ENCODE measurements at places on chromosomes 6 and 20.

DNA sequence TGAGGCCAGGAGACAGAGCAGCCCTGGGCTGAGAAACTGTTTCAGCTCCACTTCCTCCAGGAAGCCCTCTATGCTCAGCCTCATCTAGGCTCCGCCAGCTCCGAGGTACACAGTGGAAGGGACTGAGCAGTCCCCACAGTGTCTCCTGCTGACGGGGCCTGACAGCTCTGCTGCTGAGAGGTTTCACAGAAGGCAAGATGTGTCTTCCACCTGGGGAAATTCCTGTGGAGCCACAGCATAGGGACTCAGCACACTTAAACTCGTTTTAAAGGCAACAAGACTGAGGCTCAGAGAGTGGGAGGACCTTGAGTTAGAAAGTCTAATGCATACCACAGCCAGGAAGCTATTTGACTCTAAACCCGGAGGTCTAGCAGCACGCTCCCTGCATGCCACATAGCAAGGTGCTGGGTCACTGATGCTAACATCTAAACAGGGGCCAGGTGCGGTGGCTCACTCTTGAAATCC lies 6.8 kb downstream of the ADA start:
- DNase-seq = no peak

DNA sequence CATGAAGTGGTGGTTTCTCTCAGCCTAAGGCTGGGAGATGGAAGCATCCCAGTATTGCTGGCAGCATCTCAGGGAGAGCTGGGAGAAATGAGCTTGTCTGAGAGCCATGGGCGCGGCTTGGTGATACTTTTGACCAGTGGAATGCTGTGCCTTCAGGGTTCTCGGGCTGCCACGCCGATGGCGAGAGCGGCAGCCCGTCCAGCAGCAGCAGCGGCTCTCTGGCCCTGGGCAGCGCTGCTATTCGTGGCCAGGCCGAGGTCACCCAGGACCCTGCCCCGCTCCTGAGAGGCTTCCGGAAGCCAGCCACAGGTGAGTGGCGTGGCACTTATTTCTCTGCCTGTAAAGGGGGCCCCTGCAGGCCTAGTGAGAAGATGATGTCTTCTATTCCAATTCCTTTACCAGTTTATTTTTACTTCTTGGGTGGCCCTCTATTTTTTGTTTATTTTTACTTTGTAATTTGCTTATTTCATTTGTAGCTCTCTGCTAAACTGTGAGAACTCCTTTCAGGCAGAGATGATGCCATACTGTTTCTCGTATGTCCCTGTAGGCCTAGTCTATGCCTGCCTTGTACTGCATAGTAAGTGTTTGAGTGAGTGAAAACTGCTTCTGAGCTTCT lies 71.7 kb downstream of the ASXL1 start:
- DNase-seq = no peak

GRCh38 chr20:62097881-62098407 lies 24.3 kb upstream of the LSM14B start:
- no peak for DNase-seq

GRCh38 chr20:52975029-52975732 lies 3.0 kb downstream of the TSHZ2 start:
- no peak for DNase-seq

GRCh38 chr20:50699688-50700087 lies 8.3 kb upstream of the RIPOR3 start:
- DNase-seq = no peak

DNA sequence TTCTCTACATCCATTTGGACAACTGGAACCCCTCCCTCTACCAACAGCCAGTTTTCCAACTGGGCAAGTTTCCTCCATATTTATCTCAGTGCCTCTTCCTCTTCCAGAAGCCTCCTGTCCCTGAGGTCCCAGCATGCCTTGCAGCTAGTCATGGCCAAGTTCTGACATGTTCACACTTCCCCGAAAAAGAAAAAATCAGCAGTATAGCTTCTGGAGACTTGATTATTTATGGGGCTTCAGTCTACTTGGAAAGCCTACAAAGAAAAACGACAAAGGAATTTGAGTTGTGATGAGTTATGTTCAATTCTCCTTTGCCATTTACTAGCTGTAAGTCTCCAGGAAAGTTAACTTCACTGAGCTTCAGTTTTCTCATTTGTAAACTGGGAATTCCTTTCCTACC lies 406.5 kb downstream of the MAFB start:
- DNase-seq = no peak

DNA sequence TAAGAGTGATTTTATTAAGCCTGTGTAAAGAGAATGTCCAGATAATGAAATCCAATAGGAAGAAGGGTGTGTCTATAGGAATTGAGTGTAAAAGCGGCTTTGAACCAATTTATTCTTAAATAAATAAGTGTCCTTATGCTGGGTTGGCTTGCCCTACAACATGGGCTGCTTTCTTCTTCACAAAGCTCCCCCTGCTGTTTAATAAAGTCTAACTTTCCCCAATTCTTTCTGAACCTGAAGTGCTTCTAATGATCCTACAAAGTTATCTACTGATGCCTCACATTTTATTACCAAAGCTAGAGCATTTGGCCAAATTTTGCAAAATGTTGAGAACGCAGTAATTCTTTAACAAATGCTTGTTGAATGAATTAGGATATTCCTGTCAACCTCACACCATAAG lies 36.3 kb upstream of the SIRT5 start:
- DNase-seq = no peak

- DNase-seq = no peak
These were observed 891 bp upstream of the GHRH start for GRCh38 chr20:37262505-37262904.

DNA sequence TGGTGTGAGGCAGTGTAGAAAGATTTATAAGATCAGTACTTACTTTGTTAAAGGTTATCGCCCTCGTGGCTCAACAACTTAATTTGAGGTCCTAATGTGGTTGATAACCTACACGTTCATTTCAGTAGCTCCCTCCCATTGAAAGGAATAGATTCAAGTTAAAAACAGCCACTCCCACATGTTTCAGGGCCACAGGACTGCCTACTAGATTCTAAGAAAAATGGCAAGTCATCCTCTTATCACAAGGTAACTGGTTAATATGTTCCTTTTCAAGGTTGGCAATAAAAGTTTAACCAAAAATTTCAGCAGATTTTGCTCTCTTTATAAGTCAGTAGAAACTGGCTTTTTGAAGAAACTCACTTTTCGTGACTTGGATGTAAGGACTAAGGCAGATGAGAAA lies 17.1 kb downstream of the GSTA2 start:
- no peak for DNase-seq

DNA sequence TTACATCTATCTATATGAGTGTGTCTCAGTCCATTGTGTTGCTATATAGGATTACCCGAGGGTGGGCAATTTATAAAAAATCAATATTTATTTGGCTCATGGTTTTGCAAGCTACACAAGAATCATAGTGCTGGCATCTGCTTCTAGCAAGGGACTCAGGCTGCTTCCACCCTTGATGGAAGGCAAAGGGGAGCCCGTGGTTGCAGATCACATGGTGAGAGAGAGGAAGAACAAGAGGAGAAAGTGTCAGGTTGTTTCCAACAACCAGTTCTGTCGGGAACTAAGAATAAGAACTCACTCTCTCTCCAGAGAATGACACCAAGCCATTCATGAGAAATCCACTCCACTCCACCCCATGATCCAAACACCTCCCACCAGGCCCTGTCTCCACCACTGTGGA lies 48.2 kb upstream of the TENT5A start:
- DNase-seq = no peak

GRCh38 chr20:4828830-4829513 lies 107.3 kb downstream of the PRND start:
- no peak for DNase-seq

DNA sequence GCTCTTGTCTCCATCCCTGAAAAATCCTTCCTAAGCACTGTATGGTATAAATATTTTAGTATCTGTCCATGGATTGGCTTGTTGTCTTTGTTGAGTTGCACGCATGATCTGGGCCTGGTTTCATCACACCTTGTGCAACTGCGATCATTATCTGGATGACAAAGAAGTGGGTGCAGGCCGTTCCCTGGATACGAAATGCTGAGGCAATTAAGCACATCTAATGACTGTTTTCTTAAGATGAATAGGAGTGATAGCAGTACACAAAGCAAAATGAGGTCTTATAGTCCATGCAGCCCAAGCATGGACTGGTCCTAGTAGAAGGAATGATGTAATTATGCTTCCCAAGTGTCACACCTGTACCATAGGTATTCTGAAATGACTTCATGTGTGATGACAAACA lies 47.8 kb downstream of the SLC35D3 start:
- DNase-seq = no peak

- no peak for DNase-seq
These were observed 189.5 kb downstream of the IBTK start for GRCh38 chr6:82057846-82058554.

DNA sequence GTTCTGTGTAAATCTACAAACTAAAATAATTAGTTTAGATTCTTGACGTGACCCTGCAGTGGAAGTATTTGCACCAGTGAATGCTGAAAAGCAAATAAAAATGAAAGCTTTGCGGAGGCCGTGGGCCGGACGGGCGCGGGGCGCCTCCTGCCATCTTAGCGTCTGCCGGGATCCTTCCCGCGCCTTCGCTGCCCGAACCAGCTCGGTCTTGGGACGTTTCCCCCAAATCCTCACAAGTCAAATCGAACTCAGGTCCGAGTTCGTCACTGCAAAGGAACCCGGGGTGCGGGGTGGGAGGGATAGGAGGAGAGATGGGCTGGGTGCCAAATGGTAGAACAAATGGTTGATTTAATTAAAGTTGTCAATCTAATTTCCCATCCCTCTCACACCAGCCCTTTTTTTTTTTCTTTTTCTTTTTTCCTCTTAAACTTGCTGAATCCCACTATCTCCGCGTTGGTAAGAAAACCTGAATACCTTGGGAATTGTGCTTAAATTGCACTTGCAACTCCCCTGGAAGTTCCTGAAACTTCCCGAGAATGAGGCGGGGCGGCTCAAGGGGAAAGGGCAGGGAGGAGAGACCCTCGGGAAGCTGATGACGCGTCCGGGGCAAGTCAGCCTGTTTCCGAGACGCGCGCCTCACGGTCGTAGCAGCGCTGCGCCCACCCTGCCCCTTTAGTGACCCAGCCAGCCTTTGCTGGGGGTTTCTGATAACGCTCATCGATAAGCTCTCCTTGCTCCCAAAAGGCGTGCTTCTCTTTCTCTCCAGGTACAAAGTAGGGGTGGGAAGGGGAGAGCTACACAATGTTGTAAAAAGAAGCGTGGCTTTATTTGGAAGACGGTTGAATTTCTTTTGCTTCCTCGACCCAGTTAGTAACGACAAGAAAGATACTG lies 1.8 kb downstream of the GJA1 start:
- DNase-seq = no peak

GRCh38 chr20:63180569-63181185 lies 35.3 kb downstream of the YTHDF1 start:
- no peak for DNase-seq

GRCh38 chr6:36605143-36605542 lies 11.0 kb downstream of the SRSF3 start:
- DNase-seq = no peak

Data from stimulated activated CD8-positive, alpha-beta memory T cell treated with anti-CD3 and anti-CD28 coated beads, Interleukin-15, amount 100 ng/mL, for 48 hours (primary cell).